ENCODE measurements at places on chromosomes 5 and 9.

DNA sequence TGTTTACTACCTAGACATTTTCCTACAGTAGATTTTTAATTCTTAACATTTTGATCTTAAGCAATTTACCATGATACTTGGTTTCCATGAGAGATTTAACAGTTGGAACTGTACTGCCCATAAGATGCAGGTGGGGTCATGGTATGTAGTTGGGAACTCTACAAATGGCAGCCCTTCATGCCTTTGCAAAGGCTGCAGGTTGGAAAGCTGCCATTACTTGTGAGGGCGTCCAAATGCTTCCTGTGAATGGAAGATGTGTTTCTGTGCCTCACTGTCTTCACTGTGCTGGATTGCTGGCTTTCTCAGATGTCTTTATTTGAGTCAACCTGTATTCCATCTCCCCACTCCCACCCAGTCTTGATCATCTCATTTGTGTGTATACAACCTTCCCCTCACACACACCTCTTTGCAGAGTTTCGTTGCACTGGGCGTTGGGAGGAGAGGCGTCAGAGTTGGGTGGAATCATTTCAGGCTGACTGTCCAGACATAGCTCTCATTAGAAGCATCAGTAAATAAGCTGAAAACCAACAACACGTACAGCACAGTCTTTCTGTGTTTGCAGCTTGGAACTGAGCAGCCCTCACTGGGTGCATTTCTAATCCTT, 14.8 kb upstream of the ABL1 start:
- DNase-seq = no peak

DNA sequence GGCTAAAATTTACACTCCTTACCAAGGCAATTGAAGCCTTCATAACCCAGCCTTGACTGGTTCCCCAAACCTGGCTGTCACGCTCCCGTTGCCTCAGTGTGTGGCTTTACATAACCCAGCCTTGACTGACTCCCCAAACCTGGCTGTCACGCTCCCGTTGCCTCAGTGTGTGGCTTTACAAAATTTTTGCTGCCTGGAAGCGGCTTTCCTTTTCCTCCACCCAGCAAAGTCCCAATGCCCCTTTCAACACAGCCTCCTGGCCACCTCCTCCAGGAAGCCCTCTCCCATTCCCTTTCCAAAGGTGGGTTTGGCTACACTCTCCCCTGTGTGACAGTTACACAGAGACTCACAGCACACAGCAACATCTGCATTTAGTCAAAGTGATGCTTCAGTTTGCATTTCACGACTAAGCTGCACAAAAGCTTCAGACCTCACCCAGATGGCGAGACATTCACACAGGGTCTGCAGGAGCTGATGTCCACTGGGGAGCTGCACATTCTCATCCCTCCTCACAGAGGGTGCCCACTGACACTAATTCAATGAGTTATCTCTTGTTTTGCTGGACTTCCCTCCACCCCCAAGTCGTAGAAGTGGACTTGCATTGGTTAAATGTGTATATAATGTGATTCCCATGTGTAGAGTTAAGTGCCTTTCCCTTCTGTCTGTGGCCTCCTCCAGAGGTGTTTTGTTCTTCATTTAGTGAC, 156.6 kb upstream of the PHYKPL start:
- no peak for DNase-seq

- DNase-seq = no peak
These were observed 50.7 kb upstream of the NKD2 start for GRCh38 chr5:957748-958485.

- no peak for DNase-seq
These were observed 379.7 kb downstream of the PSAT1 start for GRCh38 chr9:78676623-78677022.

GRCh38 chr5:159671886-159672285, 244.4 kb upstream of the ADRA1B start:
- DNase-seq = no peak

DNA sequence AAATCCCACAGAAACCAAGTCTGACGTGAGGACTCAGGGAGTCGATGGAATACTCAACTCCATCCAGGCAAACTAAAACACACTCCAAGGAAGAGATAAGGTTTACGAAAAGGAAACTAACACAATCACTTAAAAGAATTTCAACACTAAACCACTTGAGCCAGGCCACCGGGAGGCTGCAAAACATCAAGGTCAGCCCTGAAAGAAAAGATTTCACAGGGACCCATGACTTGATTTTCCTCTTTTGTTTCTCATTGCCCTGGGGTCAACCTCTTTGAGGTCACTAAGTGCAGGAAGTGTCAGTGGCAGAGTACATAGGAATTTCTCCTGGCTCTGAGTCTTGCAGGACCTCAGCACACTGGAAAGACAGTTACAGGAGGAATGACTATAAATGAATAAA, 77.8 kb upstream of the TARS1 start:
- no peak for DNase-seq

DNA sequence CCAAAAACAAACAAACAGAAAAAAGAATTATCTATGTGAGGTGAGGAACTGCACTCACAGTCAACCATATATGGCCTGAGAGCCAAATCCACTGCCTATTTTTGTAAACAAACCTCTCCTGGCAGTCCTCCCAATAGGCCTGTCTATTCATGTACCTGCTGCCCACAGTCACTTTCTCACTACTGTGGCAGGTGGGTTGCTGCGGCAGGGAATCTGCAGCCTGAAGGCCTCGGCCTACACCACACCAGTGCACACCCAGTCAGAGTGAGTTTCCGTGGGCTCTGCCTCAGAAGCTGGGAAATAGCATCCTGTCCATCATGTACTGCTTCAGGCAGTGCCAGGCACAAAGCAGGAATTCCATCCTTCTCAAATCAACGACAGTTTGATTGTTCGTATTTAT, 82.3 kb downstream of the SPTLC1 start:
- no peak for DNase-seq

DNA sequence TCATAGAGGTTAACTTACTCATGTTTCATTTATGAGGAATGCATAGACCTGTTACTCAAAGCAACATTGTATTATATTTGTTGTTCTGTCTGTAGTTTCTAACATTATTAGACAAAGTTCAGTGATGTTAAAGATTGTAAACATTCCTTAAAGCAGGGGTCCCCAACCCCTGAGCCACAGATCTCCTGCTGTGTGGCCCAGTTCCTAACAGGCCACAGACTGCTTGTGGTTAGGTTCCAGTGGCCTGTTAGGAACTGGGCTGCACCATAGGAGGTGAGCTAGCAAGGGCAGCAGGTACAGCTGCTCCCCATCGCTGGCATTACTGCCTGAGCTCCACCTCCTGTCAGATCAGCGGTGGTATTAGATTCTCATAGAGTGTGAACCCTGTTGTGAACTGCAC, 181.1 kb downstream of the KDM4C start:
- DNase-seq = no peak

- DNase-seq = no peak
These were observed at the start of gene ADAMTS13 for GRCh38 chr9:133421615-133422542. TSS of gene ADAMTS13 (plus strand) at chr9:133422367. CDS start at chr9:133422444, 77 bp downstream.

- DNase-seq = peak; percentile 23
These were observed 156.2 kb upstream of the S1PR3 start for GRCh38 chr9:88835038-88835466.

- no peak for DNase-seq
These were observed 73.7 kb upstream of the MTAP start for GRCh38 chr9:21728781-21729180.

DNA sequence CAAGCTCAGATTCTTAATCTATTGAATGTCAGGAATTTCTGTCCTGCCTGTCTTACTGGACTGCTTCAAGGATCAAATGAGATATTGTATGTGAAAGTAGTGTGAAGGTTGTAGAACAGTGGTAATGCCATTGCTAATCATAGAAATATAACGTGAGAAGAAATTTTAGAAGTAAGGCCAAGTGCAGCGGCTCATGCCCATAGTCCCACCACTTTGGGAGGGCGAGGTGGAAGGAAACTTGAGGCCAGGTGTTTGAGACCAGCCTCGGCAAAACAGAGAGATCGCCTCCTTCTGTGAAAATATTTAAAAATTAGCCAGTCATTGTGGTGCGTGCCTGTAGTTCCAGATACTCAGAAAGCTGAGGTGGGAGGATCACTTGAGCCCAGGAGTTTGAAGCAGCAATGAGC, 5.1 kb upstream of the HSPA5 start:
- DNase-seq = no peak

- no peak for DNase-seq
These were observed 158.1 kb downstream of the SIL1 start for GRCh38 chr5:139040081-139040480.

DNA sequence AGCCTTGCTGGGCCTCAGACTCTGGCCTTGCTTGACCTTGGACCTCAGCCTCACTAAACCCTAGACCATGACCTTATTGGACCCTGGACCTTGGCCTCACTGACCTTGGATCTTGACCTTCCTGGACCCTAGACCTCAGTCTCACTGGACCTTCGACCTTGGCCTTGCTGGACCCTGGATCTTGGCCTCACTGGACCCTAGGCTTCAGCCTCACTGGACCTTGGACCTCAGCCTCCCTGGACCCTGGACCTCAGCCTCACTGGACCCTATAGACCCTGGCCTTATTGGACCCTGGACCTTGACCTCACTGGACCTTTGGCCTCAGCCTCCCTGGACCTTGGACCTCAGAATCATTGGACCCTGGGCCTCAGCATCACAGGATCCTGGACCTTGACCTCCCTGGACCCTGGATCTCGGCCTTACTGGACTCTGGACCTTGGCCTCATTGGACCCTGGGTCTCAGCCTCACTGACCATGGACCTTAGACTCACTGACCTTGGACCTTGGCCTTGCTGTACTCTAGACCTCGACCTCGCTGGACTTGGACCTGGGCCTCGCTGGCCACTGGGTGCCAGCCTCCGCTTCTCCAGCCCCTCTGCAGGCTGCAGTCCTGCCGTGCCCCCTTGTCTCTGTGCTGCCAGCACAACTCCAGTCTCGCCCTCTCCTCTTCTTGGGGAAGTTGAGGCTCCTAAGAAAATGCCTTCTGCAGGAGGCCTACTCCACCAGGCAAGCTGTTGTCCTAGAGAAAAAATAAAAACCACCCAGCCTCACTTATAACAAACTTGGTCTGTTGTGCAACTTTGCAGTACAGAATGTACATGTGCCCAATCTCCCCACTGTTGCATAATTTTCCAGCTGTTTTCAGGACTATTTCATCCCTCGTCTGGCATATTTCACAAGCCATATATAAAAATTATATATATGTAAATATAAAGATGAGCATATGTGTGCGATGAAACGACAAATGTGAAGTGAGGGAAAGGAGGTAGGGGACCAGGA, 11.0 kb upstream of the ADAMTS2 start:
- DNase-seq = no peak

DNA sequence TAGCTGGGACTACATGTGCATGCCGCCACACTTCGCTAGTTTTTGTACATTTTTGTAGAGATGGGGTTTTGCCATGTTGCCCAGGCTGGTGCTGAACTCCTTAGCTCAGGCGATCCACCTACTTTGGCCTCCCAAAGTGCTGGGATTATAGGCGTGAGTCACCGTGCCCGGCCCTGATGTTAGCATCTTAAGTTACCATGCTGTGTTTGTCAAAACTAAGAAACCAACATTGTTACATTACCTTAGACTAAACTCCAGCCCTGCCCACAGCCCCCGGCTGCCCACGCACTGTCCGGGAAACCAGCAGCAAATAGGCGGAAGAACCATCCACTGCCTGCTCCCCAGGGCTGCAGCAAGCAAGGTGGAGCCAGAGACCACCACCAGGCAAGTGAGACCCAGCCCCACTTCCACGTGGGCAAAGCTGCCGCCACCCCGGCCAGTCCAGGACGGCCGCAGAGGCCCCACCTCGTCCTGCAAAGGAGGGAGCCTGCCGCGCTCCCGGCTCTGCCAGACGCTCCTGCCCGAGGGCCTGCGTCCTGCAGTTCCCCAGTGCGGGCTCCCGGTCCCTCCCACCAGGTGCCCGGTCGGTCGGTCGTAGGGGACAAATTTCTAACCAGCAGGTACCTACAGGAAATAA, 35.7 kb upstream of the TXN start:
- no peak for DNase-seq

DNA sequence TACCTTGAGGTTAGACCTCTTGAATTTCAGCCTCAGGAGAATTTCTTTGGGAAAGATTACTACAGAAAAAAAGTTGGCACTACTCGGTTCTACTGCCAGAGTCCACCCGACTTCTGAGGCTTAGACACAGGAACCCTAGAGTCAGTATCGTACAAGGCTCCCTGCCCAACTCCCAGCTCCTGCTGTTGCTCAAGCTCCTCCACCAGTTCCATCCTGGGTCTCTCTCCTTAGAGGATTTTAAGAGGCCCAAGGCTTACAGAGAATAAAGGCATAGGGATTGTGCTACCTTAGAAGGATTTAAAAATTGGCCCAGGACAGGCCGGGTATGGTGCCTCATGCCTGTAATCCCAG, 29.0 kb upstream of the SSBP2 start:
- DNase-seq = peak; percentile 30

- no peak for DNase-seq
These were observed 15.6 kb upstream of the BICD2 start for GRCh38 chr9:92780206-92780605.

DNA sequence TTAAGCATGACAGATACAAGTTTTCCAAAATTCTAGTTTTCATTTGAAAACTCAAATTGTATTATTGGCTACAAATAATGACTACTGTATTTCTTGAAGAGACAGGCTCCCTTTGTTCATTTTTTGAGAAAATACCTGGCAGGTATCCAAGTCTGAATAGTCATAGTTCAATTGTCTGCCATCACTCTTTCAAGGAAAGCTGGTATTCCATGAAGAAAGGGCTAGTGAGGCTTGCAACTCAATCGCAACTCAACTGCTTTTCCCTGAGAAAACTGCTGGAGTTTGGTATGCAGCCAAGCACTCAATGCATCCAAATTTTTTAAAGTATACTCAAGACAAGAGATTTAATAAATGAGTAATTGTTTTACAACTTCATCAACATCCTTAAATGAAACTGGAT, 61.4 kb upstream of the TRIO start:
- DNase-seq = no peak

DNA sequence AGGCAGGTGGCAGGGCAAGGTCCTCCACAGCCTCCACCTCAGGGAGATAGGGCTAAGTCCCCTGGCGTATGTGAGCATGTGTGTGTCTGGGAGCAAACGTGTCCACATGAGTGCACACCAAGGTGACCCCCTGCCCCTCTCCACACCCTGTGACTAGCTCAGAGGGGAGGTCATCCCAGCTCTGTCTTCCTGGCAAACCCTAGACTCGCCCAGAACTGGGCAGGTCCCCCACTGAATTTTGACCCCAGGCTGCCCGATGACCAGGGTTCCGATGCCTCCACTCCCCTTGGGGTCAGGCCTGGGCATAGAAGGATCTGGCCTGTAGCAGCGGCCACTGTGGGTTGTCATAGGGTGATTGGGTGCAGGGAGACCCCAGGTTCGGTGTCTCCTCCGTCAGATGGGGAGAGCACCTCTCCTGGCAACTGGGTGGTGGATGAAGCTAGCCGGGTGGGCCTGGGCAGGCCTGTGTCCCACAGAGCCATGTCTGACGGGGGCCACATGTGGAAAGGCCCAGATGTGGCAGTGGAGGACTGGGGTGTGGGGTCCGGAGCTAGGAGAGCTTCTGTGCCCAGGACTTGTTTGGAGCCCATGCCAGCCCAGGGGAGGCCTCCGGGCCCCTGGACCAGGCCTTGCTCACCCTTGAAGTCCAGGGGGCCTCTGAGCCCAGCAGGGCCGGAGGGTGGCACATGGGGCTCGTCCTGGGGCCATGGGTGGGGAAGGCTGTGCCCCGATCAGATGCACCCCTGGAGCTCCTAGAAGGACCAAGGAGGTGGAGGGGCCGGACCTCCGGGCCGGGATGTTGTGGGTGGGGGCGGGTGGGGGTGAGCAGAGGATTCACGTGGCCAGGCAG, 6.2 kb downstream of the DIPK1B start:
- no peak for DNase-seq

Data from DND-41 (cell line).